Activated T-cell treated with anti-CD3 and anti-CD28 coated beads for 24 hours (primary cell): ENCODE measurements at places on chromosomes 3 and 15.
A peak's percentile ranks its signal among the peaks of the same experiment; 100 is the strongest.

DNA sequence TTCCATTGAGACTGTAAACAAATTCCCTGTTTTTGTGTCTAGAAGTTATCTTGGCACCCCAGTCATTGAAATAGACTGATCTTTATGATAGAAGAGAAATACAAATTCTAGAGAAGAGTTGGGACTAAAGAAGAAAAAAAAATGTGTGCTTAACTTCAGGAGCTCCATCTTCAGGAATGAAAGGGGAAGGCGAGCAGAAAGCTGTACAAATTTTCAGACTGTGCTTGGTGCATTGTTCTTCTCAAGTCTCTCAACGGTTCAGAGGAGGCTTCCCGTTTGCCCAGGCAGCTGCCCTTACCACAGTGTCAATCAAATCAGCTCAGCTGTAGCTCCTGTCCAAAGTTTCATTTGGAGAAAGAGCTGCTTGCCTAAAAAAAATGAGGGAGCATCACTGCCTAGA is 41.7 kb downstream of the OXSM start:
- no peak for DNase-seq

DNA sequence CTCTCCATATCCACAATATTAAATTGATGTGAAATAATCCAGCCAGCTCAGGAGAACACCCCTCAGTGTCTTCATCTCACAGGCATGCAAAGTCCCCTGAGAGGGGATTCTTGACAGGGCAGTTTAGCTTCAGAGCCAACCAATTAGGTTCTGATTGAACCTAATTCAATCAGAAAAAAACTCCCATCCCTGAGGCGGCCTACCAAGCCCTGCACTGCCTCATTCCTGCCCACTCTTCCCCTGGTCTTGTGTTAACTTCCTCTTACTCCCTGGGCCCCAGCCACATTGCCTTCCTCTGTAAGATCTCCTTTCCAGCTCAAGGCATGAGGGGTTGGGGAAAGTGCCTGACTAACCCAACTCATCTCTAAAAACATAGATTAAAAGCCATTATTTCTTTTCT is 46.1 kb downstream of the FRMD4B start:
- no peak for DNase-seq

DNA sequence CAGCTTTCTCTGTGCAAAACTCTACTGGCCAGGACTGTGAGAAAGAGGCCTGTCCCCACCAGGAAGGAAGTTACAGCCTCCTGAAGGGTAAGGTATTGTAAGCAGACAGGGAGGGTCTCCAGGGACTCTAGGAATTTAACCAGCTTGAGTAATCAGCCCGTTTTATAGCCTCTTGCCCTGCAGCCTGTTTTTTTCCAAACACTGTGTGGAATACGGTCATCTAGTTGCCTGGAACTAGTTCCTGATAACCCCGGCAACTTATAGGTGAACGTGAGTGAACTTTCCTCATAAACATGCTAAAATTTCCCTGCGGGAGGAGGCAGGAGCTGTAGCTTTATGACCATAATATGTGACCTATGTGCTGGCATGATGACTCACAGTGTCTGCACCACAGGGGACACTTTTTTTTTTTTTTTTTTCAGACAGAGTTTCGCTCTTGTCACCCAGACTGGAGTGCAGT is 60.1 kb upstream of the DAZL start:
- DNase-seq: no peak

DNA sequence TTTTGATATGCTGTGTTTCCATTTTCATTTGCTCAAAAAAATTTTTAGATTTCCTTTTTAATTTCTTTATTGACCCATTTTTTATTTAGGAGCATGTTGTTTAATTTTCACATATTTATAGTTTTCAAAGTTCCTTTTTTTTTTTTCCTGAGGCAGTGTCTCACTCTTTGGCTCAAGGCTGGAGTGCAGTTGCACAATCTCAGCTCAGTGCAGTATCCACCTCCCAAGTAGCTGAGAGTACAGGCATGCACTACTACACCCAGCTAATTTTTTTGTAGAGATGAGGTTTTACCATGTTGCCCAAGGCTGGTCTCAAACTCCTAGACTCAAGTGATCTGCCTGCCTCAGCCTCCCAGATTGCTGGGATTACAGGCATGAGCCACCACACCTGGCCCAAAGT is 36.2 kb downstream of the PFN2 start:
- DNase-seq: no peak

GRCh38 chr3:140186421-140186920 is 251.5 kb downstream of the CLSTN2 start:
- DNase-seq: no peak

DNA sequence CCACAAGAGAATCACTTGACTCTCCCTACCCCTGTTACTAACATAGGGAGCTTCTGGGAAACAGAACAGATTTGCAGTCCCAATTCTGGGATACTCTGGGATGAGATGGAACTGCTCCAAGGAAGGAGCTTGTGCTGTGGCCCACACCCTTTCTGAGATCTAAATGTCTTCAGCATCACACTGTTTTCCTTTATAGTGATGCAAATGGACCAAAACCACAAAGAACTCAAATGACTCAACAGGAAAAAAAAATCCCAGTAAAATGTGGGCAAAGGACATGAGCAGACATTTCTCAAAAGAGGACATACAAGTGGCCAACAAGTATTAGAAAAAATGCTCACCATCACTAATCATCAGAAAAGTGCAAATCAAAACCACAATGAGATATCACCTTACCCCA is 155.6 kb downstream of the NECTIN3 start:
- no peak for DNase-seq

DNA sequence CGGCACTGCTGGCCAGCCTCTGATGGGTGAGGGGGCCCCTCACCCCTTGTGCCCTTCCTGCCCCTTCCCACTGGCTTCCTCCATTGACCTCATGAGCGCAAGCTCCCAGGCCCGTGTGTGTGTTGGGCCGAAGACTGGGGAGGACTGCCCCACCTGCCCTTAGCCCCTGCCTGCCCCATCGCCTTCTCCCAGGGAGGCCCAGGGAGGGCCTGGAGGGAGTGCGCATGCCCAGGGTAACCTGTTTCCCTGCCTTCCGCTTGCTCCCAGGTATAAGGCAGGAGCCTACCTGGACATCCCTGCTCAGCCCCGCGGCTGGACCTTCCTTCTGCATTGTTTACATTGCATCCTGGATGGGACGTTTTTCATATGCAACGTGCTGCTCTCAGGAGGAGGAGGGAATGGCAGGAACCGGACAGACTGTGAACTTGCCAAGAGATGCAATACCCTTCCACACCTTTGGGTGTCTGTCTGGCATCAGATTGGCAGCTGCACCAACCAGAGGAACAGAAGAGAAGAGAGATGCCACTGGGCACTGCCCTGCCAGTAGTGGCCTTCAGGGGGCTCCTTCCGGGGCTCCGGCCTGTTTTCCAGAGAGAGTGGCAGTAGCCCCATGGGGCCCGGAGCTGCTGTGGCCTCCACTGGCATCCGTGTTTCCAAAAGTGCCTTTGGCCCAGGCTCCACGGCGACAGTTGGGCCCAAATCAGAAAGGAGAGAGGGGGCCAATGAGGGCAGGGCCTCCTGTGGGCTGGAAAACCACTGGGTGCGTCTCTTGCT is 8.8 kb downstream of the DLL4 start:
- DNase-seq: no peak

DNA sequence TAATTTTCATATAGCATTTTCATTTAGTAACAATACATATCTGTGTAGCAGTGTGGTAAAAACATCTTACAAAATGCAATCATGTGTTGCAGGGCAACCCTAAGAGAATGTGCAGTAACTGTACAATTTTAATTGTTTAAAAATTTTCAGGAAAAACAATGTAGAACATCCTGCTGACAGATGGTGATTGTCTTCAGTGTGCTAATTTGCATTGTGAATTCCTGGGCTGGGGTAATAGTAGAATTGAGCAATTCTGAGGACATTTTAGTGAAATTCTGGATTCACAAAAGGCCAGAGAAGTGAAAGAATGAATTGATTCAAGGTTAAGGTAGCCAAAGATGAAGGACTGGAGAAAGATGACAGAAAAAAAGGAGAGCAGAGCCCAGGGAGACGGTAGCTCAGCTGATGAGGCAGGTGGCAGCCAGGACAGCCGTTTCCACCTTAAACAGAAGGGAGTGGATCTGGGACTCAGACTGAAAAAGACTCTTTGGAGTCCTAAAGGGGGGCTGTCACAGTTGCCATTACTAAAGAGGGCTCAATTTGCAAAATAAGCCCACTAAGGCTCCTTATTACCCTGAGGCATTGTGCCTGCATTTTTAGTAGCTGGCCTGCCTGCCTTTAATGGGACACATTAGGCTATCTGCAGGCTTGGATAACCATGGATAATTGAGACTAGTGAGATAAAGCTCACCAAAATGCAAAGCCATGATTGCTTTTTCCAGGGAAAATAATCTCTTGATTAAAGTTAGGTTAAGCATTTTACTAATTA is 8.6 kb downstream of the MAP3K13 start:
- no peak for DNase-seq

DNA sequence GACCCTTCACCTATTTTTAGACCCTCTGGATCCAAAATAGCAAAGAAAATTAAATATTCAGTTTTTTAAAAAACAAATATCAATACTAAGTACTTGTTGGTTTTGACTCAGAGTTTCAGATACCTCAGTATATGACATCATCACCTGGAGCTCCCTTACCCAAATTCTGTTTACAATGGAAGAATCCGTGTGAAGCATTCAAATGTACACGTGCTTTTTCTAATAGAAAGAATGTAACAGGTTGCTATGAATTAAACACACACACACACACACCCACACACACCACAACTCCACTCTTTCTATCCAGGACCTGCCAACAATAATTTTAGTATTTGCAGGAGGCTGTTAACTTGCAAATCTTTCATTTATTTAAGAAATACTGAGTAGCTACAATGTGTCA is 221.8 kb downstream of the THRB start:
- DNase-seq: no peak

DNA sequence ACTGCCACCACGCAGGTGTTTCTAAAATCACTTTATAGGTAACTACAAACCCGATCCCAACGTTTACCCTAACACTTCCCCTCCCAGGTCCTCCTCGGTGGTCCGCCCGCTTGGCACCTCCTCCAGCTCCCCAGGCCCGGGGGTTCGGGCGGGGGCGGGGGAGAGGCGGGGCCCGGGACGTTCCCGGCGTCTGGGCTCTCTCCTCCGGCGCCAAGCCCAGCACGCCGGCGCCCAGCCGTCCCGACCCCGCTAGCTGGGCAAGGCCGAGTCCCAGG is 562 bp downstream of the CGGBP1 start:
- no peak for DNase-seq

DNA sequence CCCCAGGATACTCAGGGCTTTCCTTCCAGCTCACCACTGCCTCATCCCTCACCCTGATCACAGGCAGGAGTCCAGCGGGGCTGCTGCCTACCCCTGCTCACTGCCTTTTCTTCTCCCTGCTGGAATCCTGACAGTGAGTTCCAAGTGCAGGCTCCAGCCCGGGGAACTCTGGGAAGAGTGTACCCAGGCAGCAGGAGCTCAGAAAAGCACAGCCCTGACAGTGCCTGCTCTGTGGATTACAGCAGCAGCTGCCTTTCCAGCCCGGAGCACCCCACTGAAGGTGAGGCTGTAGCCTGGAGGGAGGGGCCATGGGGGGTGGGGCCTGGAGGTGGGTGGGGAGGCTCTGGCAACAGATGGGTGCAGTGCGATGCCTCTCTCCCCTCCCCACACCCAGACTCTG is 6.1 kb upstream of the JMJD7 start:
- no peak for DNase-seq

GRCh38 chr3:177525987-177526712 is 328.9 kb upstream of the TBL1XR1 start:
- DNase-seq: no peak

GRCh38 chr3:132417695-132418411 is 551 bp downstream of the DNAJC13 start:
- DNase-seq: peak; percentile 28

DNA sequence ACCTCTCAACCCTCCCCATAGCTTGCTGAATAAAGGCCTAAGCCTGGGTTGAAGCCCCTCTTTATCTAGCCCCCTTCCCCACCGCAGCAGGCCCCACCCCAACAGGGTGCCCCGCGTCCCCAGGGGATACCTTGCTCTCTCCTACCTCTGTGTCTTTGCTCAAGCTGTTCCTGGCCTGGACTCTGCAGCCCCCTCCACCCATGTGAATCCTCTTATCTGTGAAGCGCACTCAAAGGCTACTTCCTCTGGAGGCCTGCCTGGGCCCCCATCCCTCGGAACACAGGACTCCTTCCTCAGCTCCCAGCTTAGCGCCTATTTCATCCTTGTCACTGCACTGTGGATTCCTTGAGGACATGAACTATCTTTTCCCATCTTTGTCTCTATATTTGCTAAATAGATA is 61.4 kb upstream of the HERC1 start:
- no peak for DNase-seq

- no peak for DNase-seq
Measured at GRCh38 chr3:189001559-189001958, 170.2 kb upstream of the TPRG1 start.

DNA sequence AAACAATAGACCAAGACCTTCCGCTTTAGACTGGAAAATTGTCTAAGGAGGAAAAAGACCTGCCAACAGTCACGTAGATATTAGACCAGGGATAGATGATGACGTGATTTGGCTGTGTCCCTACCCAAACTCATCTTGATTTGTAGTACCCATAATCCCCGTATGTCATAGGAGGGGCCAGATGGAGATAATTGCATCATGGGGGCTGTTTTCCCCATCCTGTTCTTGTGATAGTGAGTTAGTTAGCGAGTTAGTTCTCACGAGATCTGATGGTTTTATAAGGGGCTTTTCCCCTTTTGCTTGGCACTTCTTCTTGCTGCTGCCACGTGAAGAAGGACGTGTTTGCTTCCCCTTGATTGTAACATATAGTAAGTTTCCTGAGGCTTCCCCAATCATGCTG is 31.7 kb upstream of the SUCLG2 start:
- no peak for DNase-seq

- no peak for DNase-seq
Measured at GRCh38 chr15:92745845-92746271, 90.3 kb upstream of the FAM174B start.

GRCh38 chr3:9400616-9401015 is 3.2 kb downstream of the SETD5 start:
- no peak for DNase-seq

- no peak for DNase-seq
Measured at GRCh38 chr3:54146506-54147239, 24.3 kb downstream of the CACNA2D3 start.

- no peak for DNase-seq
Measured at GRCh38 chr3:143329567-143330211, 210.1 kb downstream of the CHST2 start.

GRCh38 chr3:25897019-25897418 is 107.1 kb downstream of the OXSM start:
- DNase-seq: no peak

- DNase-seq: no peak
Measured at GRCh38 chr3:174636451-174636850, 222.7 kb upstream of the NAALADL2 start.

DNA sequence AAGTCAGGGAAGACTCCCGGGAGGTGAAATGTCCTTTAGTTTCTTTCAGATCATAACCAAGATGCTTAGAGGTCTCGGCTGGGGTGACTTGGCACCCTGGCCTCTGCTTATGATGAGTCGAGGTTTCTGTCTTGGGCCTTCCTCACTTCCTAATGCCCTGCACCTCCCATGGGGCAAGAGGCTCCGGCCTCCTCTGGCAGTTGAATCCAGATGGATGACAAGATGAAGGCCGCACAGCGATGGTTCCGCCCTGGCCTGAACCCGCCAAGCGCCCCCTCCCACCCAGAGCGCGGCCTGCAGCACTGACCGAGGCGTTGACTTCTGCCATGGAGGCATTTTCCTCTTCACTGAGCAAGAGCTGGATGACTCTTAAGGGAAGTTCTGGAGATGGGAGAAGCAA is 31.3 kb downstream of the MUC20 start:
- no peak for DNase-seq

- DNase-seq: no peak
Measured at GRCh38 chr3:9142362-9142761, 107.1 kb downstream of the SRGAP3 start.

GRCh38 chr15:69723404-69724096 is 270.9 kb downstream of the RPLP1 start:
- no peak for DNase-seq
